Fibroblast of skin of abdomen (primary cell): ENCODE measurements at places on chromosomes 3 and 15.

DNA sequence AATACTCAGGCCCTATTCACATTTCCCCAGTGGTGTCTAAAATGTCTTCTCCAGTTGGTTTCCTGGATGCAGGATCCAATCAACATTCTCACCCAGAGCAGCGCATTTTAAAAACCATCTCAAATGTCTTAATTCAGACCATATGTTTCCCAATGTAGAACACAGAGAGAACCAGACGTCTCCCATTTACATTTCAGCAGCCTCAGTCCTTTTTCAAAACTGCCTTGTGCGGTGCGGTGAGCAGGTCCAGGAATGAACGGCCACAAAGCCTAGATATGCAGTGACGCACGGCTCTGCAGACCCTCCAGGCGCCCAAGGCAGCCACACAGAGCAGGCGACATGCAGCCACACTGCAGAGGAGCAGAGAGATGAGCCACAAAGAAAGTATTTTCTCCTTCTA lies 66.1 kb upstream of the MEX3B start:
- peak; percentile 96 for DNase-seq

DNA sequence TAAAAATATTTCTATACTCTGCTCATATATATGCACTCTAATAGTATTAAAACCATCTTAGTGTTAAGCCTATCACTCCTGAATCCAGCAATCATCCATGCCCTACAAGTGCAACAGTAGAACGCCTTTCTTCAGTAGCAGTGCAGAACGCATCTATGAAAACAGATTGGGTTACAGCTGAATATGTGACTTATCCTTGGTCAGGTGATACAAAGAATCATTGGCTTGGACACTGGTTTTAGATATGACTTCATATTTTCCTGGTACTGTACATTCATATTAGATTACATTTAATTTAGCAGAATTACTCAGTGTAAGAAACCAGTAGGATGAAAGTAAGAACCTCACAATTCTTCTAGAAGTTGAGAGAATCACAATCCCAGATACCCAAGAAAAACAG lies 43.3 kb downstream of the ZNF106 start:
- no peak for DNase-seq

GRCh38 chr15:56602253-56602652 lies 131.1 kb downstream of the ZNF280D start:
- no peak for DNase-seq

- DNase-seq: no peak
Measured at GRCh38 chr3:149058198-149058597, 28.1 kb downstream of the HLTF start.

DNA sequence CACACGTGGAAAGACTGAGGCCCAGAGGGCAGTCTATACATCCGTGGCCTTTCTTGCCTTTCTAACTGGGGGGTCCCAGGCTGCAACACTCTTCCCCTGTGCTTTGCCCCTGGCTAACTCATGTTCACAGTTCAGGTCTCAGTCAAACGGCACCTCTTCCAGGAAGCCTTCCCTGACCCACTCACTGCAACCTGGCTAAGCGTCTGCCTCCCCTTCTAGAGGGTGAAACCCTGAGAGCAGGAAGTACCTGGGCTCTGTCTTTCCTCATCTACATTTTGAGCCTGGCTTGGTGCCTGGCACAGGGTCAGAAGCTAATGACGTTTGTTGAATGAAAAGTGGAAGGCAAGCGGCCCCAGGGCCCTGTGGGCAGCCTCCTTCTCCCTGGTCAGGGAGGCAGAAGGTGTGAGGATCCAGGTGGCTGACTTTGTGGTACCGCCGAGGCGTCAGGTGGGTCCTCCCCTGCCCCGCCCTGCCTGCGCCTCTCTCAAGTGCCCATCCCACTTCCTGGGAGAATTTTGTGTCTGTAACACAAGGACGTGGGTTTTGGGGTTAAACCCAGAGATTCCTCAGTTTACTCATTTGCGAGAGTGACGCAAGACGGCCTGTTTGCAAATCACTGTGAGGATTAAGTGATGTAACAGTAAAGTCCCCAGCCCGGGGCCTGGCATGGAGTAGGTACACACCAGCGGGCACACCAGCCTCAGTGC lies 32.1 kb downstream of the DNASE1L3 start:
- DNase-seq: no peak

- no peak for DNase-seq
Measured at GRCh38 chr15:70242951-70243685, 145.4 kb upstream of the TLE3 start.

DNA sequence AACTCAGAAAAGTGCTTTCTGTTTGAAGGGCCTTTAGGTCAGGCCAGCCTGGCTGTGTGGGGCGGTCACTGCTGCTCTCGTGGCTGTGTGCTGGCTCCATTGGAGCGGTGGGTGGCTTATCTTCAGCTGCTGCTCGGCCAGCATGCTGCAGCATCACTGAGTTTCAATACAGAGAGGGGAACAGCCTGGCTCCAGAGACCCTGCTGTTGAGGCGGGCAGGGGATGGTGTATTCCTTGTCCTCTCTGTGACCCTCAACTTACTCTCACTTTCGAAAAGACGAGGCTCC lies 248.5 kb upstream of the ONECUT1 start:
- DNase-seq: no peak

GRCh38 chr15:48984811-48985352 lies 21.2 kb upstream of the SHC4 start:
- DNase-seq: no peak

GRCh38 chr3:9308298-9308990 lies 54.4 kb upstream of the THUMPD3 start:
- peak; percentile 38 for DNase-seq
